ENCODE measurements at places on chromosomes 3 and 15.

DNA sequence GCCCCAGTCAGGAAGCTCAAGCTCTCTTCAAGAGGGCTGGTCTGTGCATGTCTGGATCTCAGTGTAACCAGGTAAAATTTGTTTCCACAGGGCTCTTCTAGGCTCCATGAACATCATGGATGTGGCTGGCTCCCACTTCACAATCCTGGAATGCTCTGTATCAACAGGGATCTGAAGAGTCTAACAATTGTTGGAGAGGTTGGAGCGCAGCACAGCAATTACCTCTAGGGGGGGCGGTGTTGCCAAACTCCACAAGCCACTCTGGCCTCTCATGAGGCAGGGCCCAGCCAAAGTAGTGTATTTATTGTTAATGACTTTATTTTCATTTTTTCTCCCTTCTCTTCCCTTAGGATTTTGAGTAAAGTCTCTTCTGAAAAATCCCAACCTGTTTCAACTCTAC is 6.1 kb upstream of the EIF2B5 start:
- DNase-seq = peak; percentile 62

- no peak for DNase-seq
Observed at GRCh38 chr3:173599673-173600072, 202.1 kb downstream of the NLGN1 start.

DNA sequence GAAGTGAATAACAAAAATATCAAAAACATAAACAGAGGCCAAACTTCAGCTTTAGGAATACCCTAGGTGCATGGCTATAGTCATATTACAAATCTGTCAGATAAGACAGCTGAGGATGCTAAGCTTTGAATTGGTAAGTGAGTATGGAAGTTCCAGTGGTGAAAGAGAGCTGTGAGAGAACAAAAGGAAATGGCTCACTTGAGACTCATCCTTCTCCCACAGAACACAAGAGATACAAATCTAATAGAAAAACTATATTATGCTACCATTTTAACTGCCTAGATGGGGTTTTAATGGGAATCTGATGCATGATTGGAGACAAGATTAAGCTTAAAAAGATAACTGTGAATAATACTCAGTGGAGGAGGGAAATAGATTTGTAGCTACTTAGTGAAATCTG is 21.5 kb upstream of the PEX5L start:
- no peak for DNase-seq

DNA sequence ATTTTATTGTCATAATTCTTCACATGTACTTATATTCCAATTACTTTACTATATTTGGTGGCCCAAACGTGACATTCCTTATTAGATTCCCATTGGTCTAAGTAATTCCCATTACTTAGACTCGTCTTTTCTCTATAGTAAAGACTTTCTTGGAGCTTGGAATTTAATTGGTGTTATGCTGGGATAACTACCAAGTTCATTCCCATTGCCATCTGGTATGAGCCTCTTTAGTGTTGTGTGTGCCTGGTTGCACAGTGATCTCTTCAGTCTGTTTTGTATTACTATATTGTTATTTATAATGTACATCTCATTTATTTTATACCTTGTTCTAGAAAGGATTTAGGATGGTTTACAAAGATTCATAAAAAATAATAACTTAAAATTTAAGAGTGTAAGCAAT is 27.8 kb downstream of the TMEM108 start:
- DNase-seq = no peak

GRCh38 chr15:64474846-64475245 is 14.5 kb downstream of the ZNF609 start:
- DNase-seq = no peak

- no peak for DNase-seq
Observed at GRCh38 chr15:77839456-77839855, 206.7 kb upstream of the LINGO1 start.

Measured in dermis blood vessel endothelial cell (primary cell).